ENCODE measurements at places on chromosomes 2 and 18.

DNA sequence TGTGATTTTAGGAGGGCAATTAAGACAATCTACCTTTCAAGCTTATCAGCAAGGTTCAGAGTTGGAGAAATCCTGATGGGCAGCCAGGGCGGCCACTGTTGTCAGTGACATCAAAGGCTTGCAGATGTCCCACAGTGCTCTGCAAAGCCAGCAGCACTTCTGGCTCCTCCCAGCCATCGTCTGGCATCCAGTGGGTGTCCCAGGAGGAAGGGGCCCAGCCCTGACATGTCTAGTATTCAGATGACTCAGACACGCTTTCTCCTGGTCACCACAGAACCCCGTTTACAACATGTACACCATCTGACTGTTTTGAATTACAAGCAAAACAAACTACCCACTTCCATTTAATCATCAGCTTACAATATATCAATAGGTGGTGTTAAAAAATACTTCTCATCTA, 61.4 kb downstream of the CYRIA start:
- no peak for DNase-seq

DNA sequence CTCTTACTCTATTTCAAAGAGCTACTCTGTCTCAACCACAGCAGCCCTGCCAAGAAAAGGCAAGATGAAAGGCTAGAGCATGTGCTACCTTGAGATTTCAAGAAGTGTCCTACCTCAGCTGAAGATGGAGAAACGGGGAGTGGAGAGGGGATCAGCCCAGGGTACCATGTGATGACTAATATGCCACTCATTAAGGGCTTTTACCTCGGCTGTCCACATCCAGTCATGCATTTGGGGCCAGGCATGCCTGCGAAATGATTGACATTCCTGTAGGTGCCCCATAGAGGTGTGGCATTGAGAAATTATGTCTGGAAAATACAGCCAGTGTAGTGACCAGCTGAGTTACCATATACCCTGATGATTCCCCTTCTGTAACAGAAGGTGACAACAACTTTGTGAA, 96.1 kb downstream of the NRP2 start:
- no peak for DNase-seq

- DNase-seq = no peak
These were observed 191.2 kb upstream of the ZEB2 start for GRCh38 chr2:144711084-144711483.

DNA sequence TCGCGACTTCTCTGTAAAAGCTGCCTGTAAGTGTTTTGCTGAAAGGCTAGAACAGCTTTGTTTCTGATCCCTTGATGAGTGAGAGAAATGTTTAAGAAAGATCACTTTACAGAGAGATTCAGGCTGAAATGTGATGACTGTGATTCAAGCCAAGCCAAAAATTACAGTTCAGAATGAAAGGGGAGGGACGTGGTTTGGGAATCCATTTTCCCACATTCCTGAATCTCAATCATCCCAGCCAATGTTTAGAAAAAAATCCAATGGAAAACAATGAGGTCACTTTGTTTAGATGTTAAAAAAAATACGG, 416.7 kb downstream of the ARHGAP15 start:
- DNase-seq = no peak

GRCh38 chr2:186695081-186695756, 1.4 kb downstream of the FAM171B start:
- DNase-seq = peak; percentile 47

DNA sequence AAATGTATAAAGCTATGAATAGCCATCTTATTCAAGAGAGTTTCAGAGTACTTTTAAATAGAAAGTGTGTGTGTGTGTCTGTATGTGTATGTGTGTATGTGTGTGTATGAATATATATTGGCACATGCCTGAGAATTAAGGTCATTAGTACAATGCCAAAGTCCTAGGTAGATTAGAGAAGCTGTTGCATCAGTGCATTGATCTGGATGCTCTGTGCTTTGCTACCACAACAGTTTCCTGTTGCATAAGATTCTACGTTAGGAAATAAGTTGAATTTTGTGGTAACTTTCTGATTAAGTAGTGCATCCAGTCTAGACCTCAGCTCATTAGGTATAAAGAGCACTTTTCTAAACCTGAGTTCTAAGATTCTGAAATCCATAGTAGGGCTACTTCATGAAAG, 1102.8 kb upstream of the KLHL29 start:
- DNase-seq = no peak

DNA sequence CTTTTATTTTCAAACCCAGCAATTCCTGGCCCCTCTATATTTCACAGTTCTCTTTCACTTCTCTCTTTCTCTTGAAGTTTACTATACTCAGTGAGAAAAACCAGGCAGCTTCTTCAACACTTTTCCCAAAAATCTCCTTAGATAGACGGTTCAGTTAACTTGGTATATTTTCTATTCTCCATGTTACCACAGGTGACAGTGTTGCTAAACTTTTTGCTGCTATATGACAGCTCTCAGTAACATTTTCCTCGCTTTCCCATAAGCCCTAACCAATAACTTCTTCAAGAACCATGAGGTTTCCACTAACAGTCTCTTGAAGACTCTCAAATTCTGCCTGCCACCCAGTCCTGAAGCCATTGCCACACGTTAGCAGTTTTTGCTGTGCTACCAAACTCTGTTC, 45.8 kb downstream of the CYBRD1 start:
- no peak for DNase-seq

DNA sequence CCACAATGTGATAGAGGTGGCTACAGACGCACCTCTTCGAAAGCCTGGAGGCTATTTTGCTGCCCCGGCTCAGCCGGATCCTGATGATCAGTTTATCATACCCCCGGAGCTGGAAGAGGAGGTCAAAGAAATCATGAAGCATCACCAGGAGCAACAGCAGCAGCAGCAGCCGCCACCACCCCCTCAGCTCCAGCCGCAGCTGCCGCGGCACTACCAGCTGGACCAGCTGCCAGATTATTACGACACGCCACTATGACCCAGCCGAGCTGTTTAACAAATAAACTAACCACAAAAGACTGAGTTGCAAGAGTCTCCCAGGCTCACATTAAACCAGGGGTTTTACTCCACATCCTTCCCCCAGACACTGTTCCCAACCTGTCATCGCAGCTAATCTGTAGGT, 263.8 kb downstream of the PHLPP1 start:
- DNase-seq = peak; percentile 62

DNA sequence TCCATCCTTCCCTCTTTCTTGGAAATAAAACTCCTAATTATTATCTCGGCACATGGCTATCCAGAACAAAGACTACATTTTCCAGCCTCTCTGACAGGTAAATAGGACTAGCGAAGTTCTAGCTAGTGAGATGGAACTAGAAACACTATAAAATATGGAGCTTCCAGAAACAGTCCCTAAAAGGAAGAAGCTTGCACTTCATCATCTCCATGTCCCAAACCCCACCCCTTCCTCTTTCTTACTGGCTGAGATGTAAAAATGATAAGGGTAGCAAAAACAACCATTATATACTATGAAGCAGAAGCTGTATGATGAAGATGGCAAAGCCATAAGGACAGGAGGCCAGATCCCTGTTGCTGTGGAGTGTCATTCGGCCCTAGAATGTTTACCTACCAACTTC, 11.7 kb upstream of the ACTR2 start:
- no peak for DNase-seq

DNA sequence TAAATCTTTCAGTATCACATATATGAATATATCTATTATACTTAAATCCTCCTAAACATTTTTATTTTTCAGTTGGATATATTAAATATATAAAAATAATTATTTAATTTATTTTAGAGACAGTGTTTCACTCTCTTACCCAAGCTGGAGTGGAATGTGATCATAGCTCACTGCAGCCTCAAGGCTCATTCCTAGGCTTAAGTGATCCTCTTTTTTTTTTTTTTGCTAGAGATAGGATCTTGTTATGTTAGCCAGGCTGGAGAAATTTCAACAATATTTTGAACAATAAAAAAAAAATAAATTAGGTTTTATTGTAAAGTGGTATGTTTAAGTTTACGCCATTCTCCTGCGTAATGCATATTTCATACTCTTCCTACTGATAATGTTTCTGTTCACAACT, 4.2 kb downstream of the SPAST start:
- DNase-seq = no peak

GRCh38 chr2:31979018-31979417, 31.8 kb downstream of the MEMO1 start:
- DNase-seq = no peak

DNA sequence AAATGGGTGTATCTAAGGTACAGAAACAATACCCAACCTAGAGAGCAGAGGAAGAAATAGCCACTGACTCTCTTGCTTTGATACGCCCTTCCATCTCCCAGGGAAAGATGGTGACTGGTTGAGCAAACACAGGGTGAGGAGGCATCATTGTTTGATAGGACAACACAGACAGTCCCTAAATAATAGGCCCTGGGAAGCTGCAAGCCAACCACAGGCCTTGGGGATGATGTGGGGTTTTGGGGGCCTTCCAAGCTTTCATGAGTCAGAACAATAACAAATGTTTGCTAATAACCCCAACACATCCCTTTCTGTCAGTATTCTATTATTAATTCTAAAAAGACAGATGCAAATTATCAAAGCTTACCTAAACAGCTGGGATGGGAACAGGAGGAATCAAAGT, 9.8 kb downstream of the LGALSL start:
- no peak for DNase-seq

DNA sequence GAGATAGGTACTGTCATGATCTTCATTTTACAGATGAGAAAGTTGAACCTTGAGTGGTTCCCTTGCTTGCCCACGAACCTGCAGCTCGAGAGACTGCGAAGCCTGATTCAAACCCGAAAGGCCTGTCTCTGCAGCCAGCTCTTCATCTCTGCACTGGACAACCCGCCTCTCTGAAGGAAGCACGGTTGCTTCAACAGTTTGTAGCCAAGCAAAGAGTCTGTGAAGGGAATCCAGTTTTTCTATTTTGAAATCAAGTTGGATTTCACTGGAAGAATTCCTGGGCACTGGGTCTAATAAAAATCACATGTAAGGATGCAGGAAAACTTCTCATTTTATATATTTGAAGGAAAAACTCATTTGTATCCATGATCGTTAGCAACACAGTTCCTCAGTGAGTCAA, 21.3 kb upstream of the ICOS start:
- no peak for DNase-seq

DNA sequence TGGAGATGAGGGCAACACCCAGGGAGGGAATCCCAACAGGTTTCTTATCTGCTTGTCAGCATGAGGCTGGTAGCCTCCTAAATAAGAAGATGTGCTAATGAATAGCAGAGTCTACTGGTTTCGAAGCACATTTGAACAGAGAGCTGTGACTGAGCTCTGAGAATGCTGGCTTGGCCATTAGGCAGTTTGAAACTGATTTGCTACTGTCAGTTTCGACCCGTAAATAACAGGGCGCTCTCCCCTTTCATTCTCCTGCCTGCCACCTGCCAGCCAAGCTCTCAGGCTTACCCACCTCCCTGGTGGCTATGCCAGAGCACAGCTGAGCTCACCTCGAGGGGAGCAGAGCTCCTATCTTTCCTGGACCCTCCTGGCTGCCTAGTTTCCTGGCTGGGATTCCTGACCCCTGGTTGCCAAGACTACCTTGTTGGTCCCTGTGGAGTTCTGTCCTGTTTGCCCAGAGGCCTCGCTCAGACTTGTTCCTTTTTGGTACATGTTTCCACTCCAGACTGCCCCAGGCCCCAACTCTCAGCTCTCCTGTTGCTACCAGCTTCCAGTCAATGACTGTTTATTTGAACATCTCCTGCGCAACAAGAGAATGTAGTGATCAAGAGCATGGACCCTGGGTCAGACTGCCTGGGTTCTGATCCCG, 102.3 kb upstream of the ALPP start:
- no peak for DNase-seq

DNA sequence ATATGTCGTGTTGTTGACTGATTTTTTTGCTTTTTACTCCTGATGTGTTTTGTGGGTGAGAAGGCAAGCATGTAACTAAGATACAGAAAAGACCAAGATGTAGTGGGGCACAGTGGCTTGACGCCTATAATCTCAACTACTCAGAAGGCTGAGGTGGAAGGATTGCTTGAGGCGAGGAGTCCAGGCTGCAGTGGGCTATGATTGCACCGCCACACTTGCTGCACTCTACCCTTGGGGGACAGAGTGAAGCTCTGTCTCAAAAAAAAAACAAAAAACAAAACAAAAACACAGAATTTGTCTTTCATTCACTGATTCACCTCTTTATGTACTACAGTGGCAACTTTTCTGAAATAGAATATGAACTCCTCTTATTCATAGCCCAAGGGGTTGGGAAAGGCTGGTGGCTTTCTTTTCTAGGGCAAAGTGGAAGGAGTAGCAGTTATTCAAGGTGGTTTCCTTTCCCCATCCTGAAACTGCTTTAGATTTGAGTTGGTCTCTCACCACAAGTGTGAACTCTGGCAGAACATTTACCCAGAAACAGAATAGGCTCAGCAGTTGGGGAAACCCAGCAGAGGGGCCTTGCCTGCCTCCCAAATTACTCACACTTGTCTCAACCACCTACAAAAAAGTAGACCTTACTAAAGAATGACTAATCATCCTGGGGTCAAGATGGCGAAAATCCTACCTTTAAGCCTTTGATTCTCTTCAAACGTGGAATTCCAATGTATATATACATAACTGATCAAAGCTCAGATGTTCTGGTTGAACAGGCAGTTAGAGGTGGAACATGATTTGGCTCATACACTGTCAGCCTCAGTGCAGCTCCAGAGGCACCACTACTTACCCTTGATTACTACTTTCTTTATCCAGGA, 6.5 kb downstream of the TANK start:
- no peak for DNase-seq

Measured in AG09319 (cell line).